ENCODE measurements at places on chromosomes 3 and 15. TPM values are rescaled to one million over a fixed set of nuclear protein-coding genes. Genes with fewer than 3 reads are reported as not detected.

DNA sequence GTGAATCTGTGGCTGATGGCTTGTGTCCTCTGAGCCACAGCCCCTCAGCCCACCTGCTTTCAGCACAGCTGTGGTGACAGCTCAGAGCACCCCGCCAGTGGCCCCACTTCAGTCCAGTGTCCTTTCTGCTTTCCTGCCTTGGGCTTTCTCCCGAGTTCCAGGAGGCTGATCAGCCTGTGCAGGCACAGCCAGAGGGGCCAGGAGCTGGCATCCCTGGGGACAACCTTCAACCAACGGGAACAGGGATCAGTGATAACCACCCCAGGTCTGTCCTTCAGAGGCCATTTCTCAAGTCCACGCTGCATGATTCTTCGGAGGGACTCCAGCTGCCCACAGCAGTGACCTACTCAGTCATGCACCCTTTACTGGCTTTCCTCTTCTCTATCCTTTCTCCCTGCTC lies 166.6 kb downstream of the RAB11A start:
- no peak for DNase-seq

- DNase-seq: no peak
These were observed 179.9 kb downstream of the RYR3 start for GRCh38 chr15:33490703-33491102.

- DNase-seq: no peak
These were observed 179.6 kb downstream of the ADAMTSL3 start for GRCh38 chr15:83833569-83833968.

DNA sequence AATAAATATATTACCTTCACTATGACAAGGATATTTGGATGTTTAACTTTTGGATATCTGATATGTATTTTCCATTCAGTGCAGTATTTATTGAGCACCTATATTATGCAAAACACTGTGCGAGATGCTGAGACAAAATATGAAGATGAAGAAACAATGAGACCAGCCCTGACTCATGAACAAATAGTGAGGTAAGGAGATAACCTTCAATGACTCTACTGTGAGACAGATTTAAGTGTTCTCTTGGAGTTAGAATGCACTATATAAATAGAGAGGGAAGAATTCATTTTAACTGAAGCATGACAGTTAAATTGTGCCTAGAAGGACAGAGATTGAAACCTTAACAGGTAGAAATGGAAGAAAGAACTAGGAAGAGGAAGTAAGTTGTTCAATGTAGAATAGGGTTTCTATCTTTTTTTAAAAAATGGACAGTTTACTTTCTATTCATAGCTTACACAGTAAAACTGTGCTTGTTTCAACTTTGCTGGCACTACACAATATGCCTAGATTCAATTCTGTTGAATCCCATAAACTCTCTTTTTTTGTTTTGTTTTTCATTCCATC lies 124.2 kb downstream of the ZBTB20 start:
- no peak for DNase-seq

DNA sequence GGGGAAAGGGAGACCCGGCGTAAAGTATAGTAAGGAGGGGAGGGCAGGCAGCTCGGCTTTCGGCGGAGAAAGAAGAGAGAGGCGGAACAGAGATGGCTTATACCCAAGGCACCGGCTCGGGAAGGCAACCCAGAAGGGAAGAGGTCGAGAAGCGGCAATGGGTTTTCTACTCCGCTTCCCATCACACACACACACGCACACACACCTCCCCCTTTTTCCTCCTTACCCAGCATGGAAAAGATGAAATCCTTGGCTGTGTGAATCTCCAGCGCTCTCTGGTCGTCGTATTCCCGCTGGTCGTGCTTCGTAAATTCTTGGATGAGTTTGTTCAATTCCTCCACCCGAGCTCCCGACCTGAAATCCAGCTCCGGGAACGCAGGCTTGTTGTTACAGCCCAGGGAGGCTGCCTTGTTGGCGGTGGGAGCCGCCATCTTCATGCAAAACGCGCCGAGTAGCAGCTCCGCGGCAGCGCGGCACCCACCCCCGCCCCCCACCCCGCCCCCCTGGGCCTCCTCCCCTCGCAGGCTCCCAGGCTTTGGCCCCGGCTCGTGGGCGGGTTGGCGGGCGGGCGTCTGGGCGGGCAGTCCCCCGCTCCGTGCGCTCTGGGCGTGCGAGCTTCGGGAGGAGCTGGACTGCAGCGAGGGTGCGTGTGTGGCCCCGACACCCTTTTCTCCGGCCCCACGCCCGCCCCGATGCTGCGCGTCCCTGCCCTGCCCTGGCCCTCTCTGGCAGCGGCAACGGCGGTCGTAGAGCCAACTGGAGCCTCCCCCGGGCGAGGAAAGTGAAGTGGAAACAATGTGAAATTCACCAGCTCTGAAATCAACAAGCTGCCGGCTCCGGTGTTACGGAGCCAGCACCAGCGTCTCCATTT lies at the start of gene MB21D2:
Gene MB21D2 (minus strand): TSS at position 453 of the 871 bp plus-strand sequence. CDS start 16 bp downstream, at position 437.
- peak; percentile 69 for DNase-seq

DNA sequence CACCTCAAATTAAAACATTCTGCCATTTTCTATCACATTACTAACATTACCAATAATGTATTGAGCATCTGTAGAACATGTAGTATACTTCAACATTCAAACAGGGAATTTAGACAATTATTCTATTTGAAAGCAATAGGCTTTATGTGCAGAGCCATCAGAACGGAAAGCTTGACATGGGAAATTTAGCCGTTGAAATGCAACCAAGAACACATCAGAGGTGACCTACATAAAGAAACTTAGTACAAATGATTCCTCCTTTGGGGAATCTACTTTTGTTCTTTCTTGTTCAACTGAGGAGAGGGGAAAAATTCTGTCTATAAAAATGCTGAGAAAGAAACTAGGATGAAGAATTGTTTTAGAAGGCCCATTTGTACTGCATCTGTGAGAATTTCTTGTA lies 38.6 kb upstream of the RBMS3 start:
- no peak for DNase-seq

- no peak for DNase-seq
These were observed 59.3 kb downstream of the PPCDC start for GRCh38 chr15:75082689-75083088.

- no peak for DNase-seq
These were observed 16.1 kb upstream of the AGBL1 start for GRCh38 chr15:86063356-86064095.

GRCh38 chr3:184656829-184657681 lies 54.8 kb downstream of the MAGEF1 start:
- no peak for DNase-seq

GRCh38 chr15:75723847-75724660 lies 11.4 kb upstream of the CSPG4 start:
- peak; percentile 93 for DNase-seq

DNA sequence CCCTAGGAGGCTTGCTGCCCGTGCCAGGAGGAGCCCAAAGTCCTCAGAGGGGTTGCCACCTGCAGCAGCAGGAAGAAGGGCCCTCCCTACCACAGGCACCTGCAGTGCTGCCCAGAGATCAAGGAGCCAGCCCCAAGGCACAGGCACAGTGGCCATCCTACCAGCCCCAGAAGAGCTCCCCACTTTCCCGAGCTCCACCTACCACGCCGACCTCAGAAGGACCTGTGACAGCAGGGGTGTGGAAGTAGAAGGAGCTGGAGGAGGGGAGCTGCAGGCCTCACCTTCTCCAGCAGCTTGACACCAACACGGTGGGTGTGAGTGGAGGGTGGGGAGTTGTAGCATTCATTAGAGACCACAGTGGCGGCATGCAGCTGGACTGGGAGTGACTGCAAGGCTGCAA lies 485.8 kb downstream of the GABRG3 start:
- no peak for DNase-seq

- DNase-seq: peak; percentile 46
These were observed 460 bp upstream of the ZMAT3 start for GRCh38 chr3:179072100-179072438.

DNA sequence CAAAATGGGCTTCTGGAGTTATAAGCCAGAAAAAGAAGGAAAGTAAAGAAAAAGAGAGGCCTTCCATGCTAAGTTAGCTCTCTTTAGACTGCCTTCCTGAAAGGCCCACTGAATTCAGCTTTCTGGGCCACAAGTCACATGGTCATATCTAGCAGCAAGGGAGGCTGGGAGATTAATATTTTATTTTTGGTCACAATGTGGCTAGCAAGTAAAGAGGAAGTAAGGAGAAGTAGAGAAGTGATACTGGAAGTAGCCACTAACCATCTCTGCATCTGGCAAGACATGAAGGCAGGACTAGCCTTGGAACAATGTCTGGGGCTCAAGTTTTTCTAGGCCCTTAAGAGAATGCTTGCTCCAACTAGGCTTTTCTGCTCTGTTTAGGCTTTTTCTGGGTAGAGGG lies 81.8 kb upstream of the UBE2E1 start:
- DNase-seq: no peak

GRCh38 chr3:59064728-59065127 lies 14.9 kb upstream of the CFAP20DC start:
- no peak for DNase-seq

DNA sequence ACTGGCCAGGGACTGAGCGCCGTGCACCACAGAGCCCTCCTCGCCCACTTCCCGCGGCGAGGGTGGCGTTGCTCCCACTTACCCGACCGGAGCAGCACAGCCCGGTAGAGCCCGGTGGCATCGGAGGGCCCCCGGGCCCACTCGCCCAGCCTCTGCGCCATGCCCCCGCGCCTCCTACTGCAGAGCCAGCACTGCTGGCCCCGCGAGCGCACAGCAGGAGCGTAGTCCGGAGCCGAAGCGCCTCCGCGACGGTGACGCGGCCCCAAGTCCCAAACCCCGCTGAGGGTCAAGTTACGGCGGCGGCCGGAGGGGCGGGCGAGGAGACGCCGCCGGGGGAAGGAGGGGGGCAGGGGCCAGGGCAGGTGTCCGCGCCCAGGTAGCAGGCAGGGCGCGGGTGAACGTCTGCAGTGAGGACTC lies 9.6 kb upstream of the FAM107A start:
- DNase-seq: no peak

- DNase-seq: no peak
These were observed 911.5 kb upstream of the GBE1 start for GRCh38 chr3:82672966-82673365.

GRCh38 chr3:23459465-23459864 lies 256.3 kb downstream of the UBE2E2 start:
- DNase-seq: no peak

DNA sequence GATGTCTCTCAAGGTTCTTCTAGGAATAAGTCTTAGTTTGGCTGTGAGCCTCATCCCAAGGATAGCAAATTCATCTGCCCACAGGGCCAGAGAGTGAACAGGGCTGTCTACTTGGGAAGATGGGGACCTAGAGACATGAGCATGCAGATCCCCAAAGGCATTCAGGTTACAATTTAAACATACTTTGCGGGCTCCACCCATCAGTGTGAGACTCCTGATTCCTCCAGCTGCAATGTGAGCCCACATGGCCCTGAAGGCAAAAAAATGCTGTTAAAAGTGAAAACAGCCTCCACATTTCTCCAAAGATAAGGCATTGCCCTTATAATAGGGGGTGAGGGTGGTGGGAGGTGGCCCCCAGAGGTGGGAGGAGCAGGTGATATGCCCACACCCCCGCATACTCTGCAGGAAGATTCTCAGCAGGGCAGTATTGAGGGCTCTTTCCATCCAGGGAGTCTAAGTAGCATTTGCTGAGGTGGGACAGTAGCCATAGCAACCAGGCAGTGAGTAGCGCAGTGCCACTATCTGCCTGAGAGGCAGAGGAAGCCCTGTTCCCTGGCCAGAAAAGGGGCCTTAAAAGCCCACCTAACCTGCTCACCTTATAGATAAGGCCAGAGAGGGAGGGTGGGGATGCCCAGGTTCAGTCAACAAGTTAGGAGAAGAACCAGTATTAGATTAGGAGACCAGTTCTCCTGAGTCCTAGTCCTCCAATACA lies 31.2 kb downstream of the TGM4 start:
- DNase-seq: no peak

DNA sequence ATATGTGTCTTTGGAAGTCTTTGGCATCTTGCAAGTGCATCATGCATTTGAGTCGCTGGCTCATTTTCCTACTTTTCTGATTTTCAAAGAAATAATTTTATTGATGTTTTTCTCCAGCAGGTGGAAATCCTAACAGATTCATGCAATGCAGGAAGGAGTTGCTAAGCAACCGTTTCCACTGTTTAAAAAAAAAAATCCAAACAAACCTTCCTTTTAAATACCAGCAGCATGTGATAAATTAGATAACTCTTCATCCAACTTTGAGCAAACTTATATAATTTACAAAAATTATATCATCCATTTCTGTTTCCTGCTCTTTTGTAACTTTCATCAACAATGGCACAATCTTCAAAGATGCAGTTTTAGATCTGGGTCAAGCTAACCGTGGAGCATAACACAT lies 364.1 kb downstream of the MFSD1 start:
- no peak for DNase-seq

- DNase-seq: no peak
These were observed 699.4 kb downstream of the ZPLD1 start for GRCh38 chr3:103134023-103134724.

GRCh38 chr3:160376681-160377080 lies 22.3 kb downstream of the IFT80 start:
- DNase-seq: no peak

GRCh38 chr3:56787258-56787775 lies 14.4 kb downstream of the ARHGEF3 start:
- DNase-seq: no peak

FAM131A gene
- 20.9 TPM for total RNA-seq

TF gene
- 2.6 TPM for total RNA-seq

TMEM207 gene
- total RNA-seq: not detected

CTXN2 gene
- not detected for total RNA-seq

NISCH gene
- total RNA-seq: 57.3 TPM

SEMA3B gene
- total RNA-seq: 56.8 TPM

KBTBD13 gene
- 0.08 TPM for total RNA-seq

FAIM gene
- 4.4 TPM for total RNA-seq

DUOX2 gene
- 3.9 TPM for total RNA-seq

POPDC2 gene
- 1.1 TPM for total RNA-seq

WDR49 gene
- total RNA-seq: 1.0 TPM

GLDN gene
- total RNA-seq: 3.2 TPM

CLEC3B gene
- total RNA-seq: 13.7 TPM

C3orf49 gene
- not detected for total RNA-seq

BLM gene
- 3.3 TPM for total RNA-seq

GOLGA8S gene
- 0.17 TPM for total RNA-seq
